ENCODE measurements at places on chromosomes 16 and 17.

- DNase-seq, result no peak
Measured at GRCh38 chr17:57110152-57110542, 25.1 kb downstream of the AKAP1 start.

- DNase-seq, result no peak
Measured at GRCh38 chr16:54128629-54129234, 157.9 kb downstream of the IRX3 start.

DNA sequence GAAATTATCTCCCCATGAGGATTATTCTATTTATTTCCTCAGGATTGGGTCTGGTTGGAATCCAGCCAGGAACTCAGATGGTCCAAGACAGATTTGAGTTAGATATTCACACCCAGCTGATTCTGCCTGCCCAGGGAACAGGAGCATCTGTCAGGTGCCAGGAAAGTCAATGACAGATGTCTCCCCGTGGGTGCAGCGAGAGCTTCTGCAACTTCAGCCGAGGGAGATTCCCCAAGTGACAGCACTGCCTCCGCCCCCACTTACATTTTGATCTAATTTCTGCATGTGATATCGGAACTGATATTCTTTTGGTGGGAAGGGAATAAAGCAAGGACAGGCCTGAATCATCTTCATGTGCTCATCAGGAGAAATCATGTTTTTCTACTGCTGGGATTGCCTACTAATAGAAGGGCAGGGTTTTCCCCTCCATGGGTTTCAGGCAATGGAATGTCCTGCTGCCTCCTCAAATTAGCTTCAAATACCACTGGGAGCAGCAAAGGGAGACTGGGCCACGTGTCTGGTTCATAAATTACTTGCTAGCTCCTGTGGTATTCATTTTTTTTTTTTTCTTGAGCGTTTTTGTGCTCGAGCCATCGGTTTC, 15.7 kb upstream of the DHX8 start:
- DNase-seq, result no peak

GRCh38 chr17:80491478-80492342, 15.3 kb upstream of the NPTX1 start:
- no peak for DNase-seq

DNA sequence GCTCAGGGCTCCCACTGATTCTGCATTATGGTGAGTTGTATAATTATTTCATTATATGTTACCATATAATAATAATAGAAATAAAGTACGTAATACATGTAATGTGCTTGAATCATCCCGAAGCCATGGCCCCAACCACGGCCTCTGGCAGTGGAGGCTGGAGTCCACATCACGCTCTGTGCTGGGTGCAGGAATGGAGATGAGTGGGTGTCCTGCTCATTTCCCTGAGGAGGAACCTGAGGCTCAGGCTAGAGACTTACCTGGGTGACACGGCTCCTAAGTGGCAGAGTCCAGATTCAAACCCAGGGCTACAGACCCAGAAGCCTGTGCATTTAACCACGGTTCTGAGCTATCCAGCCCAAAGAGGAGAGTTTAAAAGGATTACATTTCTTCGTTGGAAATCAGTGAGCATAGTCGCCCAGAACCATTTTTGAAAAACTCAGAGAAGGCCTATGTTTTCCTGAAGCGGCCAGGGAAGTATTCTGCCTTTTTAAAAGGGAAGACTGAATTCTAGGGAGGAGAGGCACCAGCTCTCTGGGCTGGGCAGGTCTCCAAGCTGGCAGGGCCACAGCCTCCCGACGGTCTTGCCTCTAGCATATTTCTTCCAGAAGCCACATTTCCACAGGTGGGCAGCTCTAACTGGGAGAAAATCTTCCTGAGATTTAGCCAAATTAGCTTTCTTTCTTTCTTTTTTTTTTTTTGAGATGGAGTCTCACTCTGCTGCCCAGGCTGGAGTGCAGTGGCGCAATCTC, 6.7 kb downstream of the IL4R start:
- no peak for DNase-seq

- DNase-seq, result no peak
Measured at GRCh38 chr16:68287276-68288251, 23.2 kb downstream of the SLC7A6OS start.

DNA sequence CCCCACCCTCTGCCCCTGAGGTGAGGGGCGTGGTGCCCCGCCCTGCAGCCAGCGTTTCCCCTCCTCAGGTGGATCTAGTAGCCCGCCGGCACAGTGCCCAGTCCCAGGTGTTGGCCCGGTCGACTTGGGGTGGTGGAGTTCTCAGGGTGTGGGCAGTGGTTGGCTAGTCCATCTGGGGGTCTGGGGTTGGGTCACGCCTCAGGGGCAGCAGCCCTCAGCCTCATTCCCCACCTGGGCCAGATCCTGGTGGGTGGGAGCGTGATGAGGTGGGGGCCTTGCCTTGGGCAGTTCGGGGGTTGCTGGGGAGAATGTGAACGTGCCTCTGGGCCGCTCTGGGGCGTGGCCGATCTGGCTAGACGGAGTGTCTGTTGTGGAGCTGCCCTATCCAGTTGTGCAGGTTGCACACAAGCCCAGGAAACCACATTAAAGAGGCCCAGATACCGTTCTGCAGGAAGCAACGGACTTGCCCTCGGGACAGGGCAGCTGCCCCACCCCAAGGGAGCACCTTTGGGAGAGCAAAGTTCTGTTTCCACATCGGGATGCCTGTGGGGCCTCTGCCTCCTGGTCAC, 32.0 kb downstream of the GSE1 start:
- no peak for DNase-seq

DNA sequence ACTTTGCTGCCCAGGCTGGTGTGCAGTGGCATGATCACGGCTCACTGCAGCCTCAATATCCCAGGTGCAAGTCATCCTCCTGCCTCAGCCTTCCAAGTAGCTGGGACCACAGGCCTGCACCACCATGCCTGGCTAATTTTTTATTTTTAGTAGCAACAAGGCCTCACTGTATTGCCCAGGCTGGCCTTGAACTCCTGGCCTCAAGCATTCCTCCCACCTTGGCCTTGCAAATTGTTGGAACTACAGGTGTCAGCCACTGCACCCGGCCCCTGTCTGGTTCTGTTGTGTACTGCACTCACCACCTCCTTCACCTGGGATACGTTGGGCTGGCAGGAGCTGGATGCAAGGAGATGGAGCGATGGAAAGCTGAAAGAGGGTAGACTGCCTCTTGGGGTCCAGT, 8.5 kb downstream of the PLA2G15 start:
- no peak for DNase-seq

DNA sequence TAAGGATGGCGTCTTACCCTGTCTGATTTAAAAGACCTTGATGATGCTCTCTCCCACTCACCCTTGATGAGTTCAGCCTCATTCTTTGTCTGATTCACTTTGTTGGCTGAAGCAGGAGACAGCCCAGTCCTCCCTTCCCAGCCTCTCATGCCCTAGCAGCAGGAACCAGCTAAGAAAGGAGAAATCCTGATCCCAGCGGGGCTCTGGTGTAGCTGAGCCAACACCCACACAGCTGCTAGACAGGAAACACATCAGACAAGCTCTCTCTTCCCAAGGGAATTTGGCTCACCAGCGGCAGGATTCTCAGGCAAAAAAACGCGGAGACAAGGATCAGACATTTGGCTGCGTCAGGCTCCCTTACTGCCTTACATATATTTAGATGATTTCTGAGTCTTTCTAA, 211.5 kb downstream of the CDH11 start:
- DNase-seq, result no peak

GRCh38 chr16:82833378-82833993, 206.7 kb downstream of the CDH13 start:
- DNase-seq, result no peak

- DNase-seq, result no peak
Measured at GRCh38 chr16:54687043-54687899, 243.4 kb upstream of the IRX5 start.

- DNase-seq, result no peak
Measured at GRCh38 chr16:28145796-28146195, 66.0 kb downstream of the XPO6 start.

- no peak for DNase-seq
Measured at GRCh38 chr17:38671939-38672720, 2.6 kb downstream of the EPOP start.

DNA sequence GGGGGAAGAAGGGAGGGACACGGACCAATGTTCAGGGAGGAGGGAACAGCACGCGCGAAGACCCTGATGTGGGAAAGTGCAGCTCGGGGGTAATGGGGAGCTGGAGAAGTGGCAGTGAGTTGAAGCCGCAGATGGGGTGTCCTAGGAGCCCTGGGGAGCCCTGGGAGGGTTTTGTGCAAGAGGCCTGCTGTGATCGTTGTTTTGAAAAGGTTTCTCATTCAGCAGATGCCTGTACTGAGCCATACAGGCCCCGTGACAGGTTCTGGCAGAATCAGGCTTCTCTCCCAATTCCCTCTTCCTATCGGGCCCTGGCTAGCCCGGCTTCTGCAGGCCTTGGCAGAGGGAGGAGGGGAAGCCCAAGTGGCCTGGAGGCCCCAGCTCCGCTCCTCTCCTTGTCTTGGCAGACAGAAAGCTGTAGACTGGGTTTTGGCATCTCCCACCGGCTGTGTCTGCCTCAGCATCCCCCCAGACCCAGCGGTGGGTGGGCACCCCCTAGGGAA, 38.4 kb upstream of the EMP2 start:
- DNase-seq, result no peak

GRCh38 chr16:4970010-4970409, 11.9 kb downstream of the SEC14L5 start:
- no peak for DNase-seq

DNA sequence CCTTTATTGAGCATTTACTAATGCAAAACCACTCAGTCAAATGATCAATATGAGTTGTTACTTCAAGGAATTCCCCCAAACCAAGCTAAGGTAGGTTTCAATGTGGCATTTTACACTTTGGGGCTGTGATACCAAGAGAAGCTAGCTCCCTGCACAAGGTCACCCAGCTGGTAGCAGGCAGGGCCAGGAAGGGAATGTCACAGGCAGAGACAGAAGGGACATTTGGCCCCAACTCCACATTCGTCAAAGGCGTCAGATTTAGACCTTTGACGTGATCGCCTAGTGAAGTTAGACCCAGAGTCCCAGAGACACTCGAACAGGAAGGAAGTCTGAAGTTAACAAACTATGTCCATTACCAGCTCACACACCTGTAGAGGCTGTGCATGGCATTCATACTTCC, 5.5 kb upstream of the SMG1 start:
- DNase-seq, result no peak

- DNase-seq, result no peak
Measured at GRCh38 chr16:13557418-13557817, 362.5 kb upstream of the ERCC4 start.

GRCh38 chr17:16407911-16408588, 7.3 kb upstream of the TRPV2 start:
- DNase-seq, result no peak

DNA sequence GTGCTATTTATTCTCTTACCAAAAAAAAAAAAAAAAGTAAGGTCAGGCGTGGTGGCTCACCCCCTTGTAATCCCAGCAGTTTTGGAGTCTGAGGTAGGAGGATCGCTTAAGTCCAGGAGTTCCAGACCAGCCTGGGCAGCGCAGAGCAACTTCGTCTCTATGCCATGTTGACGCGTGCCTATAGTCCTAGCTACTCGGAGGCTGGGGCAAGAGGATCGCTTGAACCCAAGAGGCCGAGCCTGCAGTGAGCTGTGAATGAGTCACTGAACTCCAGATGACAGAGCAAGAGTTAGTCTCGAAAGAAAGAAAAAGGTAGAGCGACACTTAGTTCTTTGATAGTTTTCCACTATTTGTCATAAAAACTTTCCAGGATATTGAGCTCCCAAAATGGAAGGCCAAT, 1.4 kb upstream of the TENT4B start:
- DNase-seq, result no peak

DNA sequence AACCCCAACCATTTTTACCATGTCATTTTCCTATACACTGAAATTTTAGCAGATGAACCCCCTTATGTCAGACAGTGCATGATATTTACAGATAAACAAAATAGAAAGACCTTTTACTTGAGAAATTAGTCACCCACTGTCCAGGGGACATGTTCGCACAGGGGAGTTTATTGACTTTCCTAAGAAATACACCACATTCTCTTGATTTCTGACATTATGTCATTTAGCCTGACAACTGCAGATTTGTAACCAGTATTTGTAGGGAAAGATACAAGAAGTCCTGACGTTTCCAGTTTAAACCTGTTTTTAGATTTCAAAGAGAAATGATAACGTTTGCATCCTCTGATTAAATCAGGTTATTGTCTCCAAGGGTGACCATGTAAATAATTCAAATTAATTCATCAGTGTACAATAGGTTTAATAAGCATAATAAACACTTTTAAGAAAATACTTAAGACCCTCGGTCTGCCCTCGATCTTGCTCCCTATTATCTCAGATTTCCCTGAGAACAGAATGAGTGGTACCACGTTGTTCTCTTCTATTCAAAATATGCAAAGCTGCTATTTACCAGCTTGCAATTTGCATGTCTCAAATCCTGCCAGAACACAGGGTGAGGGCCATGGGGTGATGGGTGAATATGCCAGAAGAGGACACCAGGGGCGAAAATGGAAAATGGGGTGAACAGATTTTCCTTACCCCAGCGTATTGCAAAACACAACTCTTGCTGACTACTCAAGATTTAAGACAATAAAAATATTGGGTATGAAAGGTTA, 2.1 kb upstream of the LYRM9 start:
- DNase-seq, result no peak

- DNase-seq, result no peak
Measured at GRCh38 chr17:72135546-72136325, 14.9 kb downstream of the SOX9 start.

DNA sequence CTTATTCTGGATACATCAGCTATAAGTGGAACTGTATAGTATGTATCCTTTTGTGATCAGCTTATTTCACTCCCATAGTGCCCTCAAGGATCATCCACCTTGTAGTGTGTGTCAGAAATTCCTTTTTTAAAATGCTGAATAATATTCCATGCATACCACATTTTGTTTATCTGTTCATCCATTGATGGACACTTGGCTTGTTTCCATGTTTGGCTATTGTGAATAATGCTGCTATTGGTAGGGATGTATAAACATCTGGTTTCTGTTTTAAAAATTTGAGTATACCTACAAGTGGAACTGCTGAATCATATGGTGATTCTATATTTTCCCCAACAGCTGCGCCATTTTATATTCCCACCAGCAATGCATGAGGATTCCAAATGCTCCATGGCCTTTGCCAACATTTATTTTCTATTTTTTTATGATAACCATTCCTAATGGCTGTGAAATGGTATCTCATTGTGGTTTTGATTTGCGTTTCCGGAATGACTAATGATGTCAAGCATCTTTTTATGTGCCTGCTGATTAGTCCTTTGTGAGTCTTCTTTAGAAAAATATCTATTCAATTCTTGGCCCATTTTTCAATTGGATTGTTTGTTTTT, 11.6 kb downstream of the RCVRN start:
- no peak for DNase-seq

DNA sequence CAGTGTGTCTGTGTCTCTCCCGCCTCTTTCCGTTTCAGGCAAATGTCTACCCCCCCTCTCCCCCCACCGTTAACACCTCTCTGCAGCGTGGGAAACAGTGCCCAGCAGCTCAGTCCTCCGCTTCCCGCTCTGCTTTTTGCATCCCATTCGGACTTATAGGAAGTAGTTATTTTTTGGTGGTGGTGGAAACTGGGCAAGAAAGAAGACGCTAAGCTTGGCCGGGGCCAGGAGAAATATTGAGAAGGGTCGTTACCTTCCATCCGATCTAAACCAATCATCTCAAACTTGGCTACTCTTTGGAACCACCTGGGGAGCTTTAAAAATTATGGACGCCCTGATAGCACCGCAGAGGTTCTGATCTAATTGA, 499 bp upstream of the HLF start:
- DNase-seq, result peak; percentile 24

- DNase-seq, result no peak
Measured at GRCh38 chr16:81421536-81421935, 23.1 kb upstream of the CMIP start.

- DNase-seq, result no peak
Measured at GRCh38 chr17:37066322-37067255, 117.8 kb downstream of the AATF start.

- no peak for DNase-seq
Measured at GRCh38 chr16:85332175-85332574, 219.9 kb upstream of the CIBAR2 start.

All from NCI-H2081 (cell line).